ENCODE measurements at places on chromosomes 6 and 20. TPM values are rescaled to one million over a fixed set of nuclear protein-coding genes. Genes with fewer than 3 reads are reported as not detected.

The GHRH gene
- total RNA-seq: not detected

The EDN3 gene
- total RNA-seq: not detected

The ASIP gene
- not detected for total RNA-seq

The CST7 gene
- total RNA-seq: 3.4 TPM

The BPIFB2 gene
- not detected for total RNA-seq

The ERVFRD-1 gene
- total RNA-seq: 0.14 TPM

The POU5F1 gene
- total RNA-seq: not detected

The GCLC gene
- total RNA-seq: 21.8 TPM

The ZNF391 gene
- total RNA-seq: 2.4 TPM

The MAS1 gene
- 0.29 TPM for total RNA-seq

Measured in posterior vena cava (tissue), 2 donors.